Renal cortical epithelial cell (primary cell): ENCODE measurements at places on chromosomes 1 and 21.

DNA sequence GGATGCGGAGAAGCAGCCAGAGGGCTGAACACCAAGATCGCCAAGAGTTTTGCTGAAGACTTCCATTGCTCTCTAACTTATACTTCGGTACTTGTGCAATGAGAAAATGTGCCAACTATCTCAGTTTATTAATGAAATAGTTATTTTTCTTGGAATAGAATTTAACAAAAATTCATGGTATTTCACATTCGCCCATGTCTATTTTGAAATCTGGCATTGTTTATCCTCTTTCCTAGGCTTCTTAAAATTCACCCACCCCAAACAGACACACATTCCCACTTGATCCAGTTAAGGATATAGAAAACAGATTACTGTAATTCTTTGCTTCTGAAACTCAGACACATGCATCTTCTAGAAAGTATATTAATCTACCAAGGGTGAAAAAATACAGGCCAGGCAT, 56.3 kb upstream of the ADAMTS5 start:
- no peak for DNase-seq

DNA sequence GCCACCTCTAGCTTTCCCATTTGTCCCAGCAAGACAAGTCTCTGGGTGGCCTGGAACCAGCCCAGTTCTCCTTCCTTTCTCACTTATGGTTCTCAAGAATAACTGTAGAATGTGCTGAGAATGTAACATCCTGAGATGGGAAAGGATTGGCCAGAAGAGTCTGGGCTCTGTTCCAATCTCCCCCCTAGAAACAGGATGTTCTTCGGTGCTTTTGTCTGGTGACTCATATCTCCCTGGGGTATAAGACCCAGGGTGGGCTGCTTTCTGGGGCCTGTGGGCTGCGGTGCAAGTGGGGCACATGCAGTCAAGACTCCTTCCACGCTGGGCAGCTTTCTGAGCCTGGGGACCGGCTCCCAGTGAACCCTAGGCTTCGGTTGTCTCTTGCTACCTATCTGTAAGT, 251.2 kb upstream of the POU3F1 start:
- no peak for DNase-seq

DNA sequence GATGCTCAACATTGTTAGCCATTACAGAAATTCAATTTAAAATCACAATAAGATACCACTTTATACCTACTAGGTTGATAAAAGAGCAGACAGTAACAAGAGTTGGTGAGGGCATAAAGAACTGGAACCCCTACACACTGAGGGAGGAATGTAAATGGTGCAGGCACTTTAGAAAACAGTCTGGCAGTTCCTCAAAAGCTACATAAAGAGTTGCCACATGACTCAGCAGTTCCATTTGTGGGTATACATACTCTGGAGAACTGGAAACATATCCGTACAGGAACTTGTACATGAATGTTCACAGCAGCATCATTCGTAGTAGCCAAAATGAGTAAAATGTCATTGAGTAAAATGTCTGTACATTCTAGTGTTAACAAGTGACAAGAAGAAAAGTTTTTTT, 17.0 kb downstream of the NSL1 start:
- no peak for DNase-seq

DNA sequence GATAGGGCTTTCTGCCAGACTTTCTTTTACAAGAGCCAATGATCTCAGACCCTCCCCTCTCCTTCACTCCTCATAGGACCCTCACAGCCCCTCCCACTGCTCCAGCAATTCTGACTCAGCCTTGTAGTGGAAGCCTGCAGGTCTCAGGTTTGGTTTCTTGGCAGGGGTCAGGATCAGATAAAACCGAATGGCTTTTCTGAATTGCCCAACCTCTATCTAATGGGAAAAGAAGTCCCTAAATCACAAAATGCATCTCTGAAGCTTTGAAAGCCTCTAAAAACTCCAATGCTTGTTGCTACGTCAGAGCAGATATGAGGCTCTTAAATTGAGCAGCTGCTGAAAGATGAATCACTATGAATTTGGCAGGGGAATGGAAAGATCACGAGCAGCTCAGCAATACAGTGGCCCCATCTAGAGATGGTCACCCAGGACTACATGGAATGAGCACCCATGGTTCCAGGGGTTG, 74.5 kb downstream of the NID1 start:
- DNase-seq: no peak

- DNase-seq: peak; percentile 55
Observed at GRCh38 chr1:234755449-234755863, 145.5 kb upstream of the IRF2BP2 start.

GRCh38 chr1:169133801-169134502, 27.5 kb downstream of the ATP1B1 start:
- no peak for DNase-seq

- DNase-seq: no peak
Observed at GRCh38 chr1:145871994-145872924, 13.4 kb upstream of the PIAS3 start.

GRCh38 chr21:18026359-18026758, 207.2 kb upstream of the C21orf91 start:
- no peak for DNase-seq

GRCh38 chr1:54949053-54949452, 31.4 kb upstream of the TMEM61 start:
- no peak for DNase-seq

DNA sequence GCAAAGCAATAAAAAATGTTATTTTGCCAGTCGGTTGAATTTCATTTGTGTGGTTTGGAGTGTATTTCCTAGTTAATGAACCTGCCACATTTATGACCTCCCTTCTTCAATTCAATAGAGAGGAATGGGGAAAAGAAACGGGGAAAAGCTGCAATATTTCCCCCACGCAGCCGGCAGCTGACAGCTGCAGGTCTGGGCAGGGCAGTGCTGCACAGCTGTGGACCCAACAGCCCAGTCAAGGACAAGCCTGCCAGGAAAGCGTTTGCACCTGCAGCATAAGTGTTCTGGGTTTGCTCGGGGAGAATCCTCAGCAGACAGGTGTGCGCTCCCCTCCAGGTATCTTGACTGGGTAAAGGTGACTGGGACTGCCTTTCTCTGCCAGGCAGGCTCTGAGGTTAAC, 53.4 kb downstream of the FBXO2 start:
- no peak for DNase-seq

- no peak for DNase-seq
Observed at GRCh38 chr1:1173793-1174415, at the start of gene TTLL10. TTLL10 (plus strand) TSS chr1:1173880; CDS start chr1:1179216, 5,336 bp downstream.

GRCh38 chr21:17467392-17467791, 45.5 kb upstream of the CXADR start:
- DNase-seq: peak; percentile 57

DNA sequence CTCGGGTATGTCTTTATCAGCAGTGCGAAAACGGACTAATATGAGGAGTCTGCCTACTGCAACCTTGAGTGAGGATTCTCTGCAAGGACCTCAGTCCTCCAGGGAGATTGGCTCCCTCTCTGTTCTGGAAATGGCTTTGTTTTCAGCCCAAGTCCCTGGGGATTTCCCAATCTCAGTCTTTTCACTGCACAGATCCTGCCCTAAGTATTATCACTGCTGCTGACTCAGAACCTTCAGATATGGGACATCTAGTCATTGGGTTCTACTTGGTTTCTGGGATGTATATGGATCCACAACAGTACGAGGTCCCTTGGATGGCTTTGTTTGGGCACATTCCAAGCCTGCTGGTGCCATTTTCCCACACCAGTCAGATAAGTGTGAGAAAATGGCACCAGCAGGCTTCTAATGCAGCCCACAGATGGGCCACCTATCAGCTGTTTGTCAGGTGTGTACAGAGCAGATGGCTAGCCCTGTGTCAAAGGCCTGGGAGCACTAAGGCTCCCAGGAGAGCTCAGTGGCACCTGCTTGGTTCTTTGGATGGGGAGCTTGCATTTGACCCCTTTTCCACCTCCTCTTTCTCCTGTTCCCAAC, 27.4 kb downstream of the ELF3 start:
- DNase-seq: peak; percentile 80

DNA sequence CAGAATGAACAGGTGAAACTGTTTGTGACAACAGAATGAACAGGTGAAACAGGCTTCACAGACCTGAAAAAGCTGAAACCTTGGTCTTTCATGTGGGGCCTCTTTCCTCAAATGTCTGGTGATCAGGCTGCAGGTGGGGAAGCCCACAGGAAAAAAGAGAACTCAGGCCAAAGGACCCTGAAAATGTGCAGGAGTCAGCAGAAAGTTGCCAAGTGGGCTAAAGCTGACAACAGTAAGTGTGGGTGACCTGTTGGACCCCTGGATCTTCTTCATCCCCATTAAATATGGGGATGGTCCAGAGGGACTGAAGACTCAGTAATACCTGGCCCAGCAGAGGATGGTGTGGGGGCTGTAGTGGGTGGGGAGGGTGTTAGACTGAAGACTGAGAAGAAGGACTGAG, 9.1 kb upstream of the CHIT1 start:
- DNase-seq: no peak

- peak; percentile 32 for DNase-seq
Observed at GRCh38 chr1:112718691-112719418, 3.7 kb upstream of the PPM1J start.

- DNase-seq: no peak
Observed at GRCh38 chr1:228292609-228292911, 84.7 kb downstream of the OBSCN start.

- DNase-seq: peak; percentile 89
Observed at GRCh38 chr21:41957991-41958766, 4.4 kb upstream of the C2CD2 start.

DNA sequence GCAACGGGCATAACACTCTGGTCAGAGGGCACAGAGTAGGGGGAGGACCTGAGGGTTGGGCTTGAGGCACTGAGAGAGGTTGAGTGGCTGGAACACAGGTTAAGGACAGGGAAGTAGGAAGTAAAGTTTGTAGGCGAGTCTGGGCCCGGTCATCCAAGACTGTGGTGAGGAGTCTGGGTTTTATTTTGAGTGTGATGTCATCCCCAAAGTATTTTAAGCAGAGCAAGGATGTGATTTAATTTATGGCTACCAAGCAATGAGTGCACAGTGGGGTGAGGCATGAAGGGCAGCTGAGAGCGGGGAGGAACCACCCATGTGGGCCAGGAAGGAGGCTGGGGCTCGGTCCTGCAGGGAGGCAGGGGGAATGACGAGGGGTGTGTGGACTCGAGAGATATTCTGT, 11.2 kb upstream of the VWA5B1 start:
- DNase-seq: peak; percentile 84

DNA sequence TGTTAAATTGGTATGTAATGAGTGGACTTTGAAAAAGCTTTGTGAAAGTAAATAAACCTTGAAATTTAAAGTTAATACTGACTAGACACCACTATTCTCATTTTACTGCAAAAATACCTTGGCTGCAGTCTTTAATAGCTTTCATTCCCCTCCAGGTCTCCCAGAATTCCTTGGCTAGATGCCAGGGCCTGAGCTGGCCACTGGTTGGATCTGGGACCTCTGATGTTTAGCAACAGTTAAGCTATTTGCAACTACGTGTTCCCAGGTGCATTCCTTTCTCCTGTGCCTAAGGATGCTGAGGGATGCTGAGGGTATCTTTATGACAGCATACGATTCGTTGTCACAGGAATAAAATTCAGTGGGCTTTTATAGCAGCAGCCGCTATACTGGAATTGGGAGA, 938.7 kb downstream of the TTLL7 start:
- DNase-seq: peak; percentile 57

DNA sequence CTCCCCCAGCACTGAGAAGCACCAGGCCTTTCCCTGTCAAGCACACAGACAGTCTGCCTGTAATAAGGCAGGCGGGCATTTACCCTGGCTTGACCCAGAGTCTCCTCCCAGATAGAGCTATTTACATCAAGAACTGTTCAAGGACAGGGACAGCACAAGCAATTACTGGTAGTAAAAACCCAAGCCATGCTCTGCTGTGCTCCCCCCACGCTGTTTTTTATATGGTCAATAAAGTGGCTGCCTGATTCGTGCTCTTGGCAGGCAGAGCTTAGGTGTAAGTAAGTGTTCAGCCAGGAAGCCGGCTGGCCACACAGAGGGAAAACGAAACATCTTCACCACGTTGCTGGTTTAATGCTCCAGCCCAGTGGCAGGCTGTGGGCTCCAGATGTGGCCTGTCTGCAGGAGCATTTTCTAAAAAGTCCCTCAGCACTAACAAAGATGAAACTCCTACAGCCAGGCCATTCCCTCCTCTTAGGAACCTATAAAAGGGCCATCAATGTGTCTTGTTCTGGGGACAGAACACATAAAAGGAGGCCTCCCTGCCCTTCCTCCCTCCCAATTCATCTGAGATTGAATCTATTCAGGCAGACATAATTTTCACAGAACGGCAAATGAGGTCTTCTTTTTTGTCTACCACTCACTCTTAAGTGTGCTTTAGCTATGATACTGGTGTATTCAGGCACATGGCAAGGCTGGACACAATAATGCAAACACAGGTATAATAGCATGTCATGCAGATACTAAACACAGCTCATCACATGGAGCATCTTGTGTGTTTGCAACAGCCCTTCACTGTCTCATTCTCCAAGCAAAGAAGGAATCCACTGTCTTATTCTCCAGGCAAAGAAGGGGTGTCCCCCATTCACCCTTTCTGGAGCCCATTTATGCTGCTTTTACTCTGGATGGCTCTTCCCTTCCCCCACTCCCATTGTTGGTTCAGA, 378.9 kb downstream of the HHAT start:
- DNase-seq: no peak

DNA sequence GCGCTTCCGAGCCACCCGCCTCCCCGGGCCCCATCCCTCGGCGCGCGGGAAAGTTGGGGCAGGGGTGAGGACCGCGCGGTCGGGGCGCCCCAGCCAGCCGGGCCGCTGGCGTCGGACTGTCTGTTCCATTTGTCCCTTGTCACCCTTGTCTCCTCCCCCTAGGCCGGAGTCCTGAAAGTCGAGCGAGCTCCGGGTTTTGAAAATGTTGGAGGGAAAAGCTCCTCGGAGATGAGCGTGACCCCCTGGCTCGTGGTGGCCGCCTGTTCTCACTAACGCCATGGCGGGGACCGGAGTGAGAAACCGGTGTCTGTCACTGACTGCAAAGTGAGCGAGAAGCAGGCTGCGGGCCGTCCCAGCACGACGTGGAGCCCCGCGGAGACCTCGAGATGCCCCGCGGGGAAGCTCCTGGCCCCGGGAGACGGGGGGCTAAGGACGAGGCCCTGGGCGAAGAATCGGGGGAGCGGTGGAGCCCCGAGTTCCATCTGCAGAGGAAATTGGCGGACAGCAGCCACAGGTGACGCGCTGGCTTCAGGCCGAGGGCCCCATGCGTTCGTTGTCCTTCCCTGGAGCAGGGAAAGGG, 491 bp downstream of the PER3 start:
- DNase-seq: no peak

GRCh38 chr1:109433322-109433721, 7.1 kb upstream of the PSMA5 start:
- DNase-seq: peak; percentile 22

- no peak for DNase-seq
Observed at GRCh38 chr21:44552681-44553080, 1.4 kb upstream of the KRTAP10-2 start.

DNA sequence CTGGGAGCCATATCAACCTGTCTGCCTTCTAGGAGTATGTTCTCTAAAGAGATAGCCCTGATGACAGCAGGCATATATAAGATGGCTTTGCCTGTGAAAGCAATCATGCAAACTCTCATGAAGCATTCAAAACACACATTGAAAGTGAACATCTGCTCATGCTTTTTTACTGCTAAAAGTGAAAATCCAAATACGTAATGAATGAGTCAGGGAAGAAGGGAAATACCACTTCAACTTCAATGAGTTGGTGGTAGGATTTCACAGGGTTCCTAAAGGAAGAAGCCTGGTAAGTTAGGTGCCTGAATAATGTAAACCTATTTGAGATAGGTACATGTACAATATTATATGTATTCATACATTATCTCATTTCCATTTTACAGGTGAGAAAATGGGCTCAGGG, 50.5 kb upstream of the SLFNL1 start:
- no peak for DNase-seq

GRCh38 chr1:165424454-165425216, 20.3 kb downstream of the RXRG start:
- DNase-seq: no peak

GRCh38 chr21:27068811-27069210, 101.9 kb upstream of the ADAMTS5 start:
- no peak for DNase-seq
